ENCODE measurements at places on chromosomes 4 and X. TPM values are rescaled to one million over a fixed set of nuclear protein-coding genes. Genes with fewer than 3 reads are reported as not detected.
A peak's percentile ranks its signal among the peaks of the same experiment; 100 is the strongest.

The CD40LG gene
- 0.22 TPM for total RNA-seq

The SSX4B gene
- total RNA-seq, result not detected

The TMSB15C gene
- 0.87 TPM for total RNA-seq

The AADAT gene
- 5.5 TPM for total RNA-seq

The SPIN2A gene
- 1.2 TPM for total RNA-seq

The RAI2 gene
- total RNA-seq, result 20.7 TPM

- peak; percentile 16 for DNase-seq
Measured at GRCh38 chrX:70033348-70034051, 16.2 kb downstream of the AWAT2 start.

DNA sequence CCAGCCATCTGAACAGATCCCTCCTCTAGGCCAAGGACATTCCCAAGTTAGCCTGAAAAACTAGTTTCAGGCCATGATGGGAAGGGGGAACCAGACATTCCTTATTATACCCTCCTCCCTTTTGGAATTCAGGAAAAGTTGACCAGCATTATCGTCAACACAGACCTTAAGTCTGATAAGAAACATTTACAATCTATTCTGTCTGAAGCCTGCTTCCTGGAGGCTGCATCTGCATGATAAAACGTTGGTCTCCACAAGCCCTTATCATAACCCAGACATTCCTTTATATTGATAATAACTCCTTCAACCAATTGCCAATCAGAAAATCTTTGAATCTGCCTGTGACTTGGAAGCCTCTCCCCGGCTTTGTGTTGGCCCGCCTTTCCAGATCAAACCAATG lies 44.3 kb downstream of the EFHC2 start:
- no peak for DNase-seq

- no peak for DNase-seq
Measured at GRCh38 chr4:188722911-188723310, 583.7 kb downstream of the TRIML1 start.

GRCh38 chr4:163175971-163176958 lies 9.6 kb upstream of the NAF1 start:
- no peak for DNase-seq

- DNase-seq, result no peak
Measured at GRCh38 chr4:110953898-110954297, 331.0 kb upstream of the PITX2 start.

DNA sequence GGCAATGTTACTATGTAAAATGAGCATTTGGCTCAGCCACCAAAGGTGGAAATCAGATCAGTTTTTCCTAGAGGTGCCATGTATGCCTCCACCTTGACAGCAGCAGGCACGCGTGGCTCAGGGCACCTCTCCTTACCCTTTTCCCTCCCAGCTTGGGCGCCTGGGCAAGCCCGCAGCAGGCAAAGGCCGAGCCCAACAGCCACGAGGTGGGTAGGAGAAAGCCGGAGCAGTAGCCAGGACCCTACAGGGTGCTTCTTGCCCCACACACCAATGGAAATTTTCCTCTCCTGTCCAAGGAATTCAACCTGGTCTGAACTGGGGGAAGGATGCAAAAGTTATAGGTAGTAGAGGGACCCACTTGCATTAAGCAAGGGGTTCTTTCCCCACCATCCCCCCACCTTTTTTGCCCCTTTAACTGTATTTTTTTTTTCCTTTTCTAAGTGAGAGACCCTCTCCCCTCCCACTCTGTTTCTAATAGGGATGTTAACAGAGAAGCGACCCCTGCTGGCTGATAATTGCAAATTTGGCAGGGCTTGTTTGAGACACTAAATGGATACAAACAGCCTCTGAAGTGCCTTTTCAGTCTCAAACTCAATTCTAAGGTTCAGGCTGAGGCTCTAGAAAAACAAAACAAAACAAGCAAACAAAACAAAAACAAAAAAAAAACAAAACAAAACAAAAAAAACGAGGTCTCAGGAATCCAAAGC lies 895.1 kb downstream of the PCDH18 start:
- peak; percentile 60 for DNase-seq

DNA sequence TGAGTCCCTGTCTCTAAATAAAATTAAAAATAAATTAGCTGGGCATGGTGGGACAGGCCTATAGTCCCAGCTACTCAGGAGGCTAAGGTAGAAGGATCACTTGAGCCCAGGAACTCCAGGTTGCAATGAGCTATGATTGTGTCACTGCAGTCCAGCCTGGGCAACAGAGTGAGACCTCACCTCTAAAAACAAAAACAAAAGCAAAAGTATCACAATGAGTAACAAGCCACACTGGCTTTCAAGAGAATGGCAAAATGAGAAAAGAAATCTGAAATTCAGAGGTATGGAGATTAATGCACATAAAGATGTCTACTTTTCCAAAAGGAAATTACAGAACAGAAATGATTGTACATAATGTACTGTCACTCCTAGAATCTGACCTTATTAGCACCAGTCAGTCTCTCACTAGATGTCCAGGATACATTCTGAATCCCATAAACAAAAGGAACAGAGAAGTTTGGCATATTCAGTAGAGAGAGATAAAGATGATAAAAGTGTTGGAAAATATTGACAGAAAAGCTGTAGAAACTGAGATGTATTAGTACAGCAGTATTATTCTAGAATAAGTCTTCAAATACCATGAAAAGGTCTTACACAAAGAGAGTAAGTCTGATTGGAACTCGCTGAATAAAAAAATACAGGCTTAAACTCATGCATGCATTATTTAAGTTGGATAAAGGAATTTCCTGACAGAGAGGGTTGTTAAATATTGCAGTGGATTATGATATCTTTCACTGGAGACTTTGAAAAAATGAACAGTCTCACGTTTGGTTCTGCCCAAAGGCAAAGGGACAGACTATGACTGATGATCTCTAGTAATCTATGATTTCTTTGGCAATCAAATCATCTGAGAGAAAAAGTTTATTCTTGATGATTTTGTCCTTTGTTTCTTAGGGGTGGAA lies 102.5 kb downstream of the SH3RF1 start:
- DNase-seq, result no peak

GRCh38 chr4:40515037-40515397 lies 114.6 kb downstream of the RBM47 start:
- no peak for DNase-seq

GRCh38 chr4:184760681-184761080 lies 26.8 kb upstream of the CENPU start:
- no peak for DNase-seq
